ENCODE measurements at places on chromosomes 16 and 17. TPM values are rescaled to one million over a fixed set of nuclear protein-coding genes. Genes with fewer than 3 reads are reported as not detected.

Gene ACSF2
- total RNA-seq = 24.8 TPM

Gene TNFSF13
- 13.5 TPM for total RNA-seq

Gene PDILT
- not detected for total RNA-seq

Gene ATP6V0A1
- 43.9 TPM for total RNA-seq

Gene PRCD
- total RNA-seq = not detected

Gene DNAH2
- total RNA-seq = 0.04 TPM

Gene CTRB2
- total RNA-seq = not detected

Gene TMEM106A
- total RNA-seq = 5.6 TPM

Gene GPR139
- total RNA-seq = not detected

Gene EVPLL
- 1.1 TPM for total RNA-seq

Gene CCL8
- total RNA-seq = not detected

Gene SRP68
- total RNA-seq = 53.2 TPM

Gene C1QL1
- total RNA-seq = not detected

Gene HBA2
- total RNA-seq = not detected

Gene SP6
- total RNA-seq = 0.62 TPM

Gene C16orf92
- total RNA-seq = not detected

Gene ZSCAN10
- total RNA-seq = not detected

Gene TMC5
- total RNA-seq = 0.33 TPM

Gene PRSS33
- total RNA-seq = not detected

Gene RANGRF
- total RNA-seq = 27.2 TPM

Gene KRT32
- total RNA-seq = not detected

Gene KRTAP1-1
- not detected for total RNA-seq

Gene MGRN1
- total RNA-seq = 63.6 TPM

Gene DNAH17
- 0.25 TPM for total RNA-seq

Gene CHST4
- not detected for total RNA-seq

Gene PPP1R27
- total RNA-seq = not detected

Gene HSF5
- total RNA-seq = 0.21 TPM

Gene OR3A3
- total RNA-seq = not detected

Gene LLGL2
- total RNA-seq = 61.8 TPM

Gene IGFBP4
- total RNA-seq = 53.6 TPM

Gene WNT3
- total RNA-seq = 2.0 TPM

Gene KRTAP9-4
- not detected for total RNA-seq

Gene NLRP1
- 14.4 TPM for total RNA-seq

Gene ALOX15
- total RNA-seq = not detected

Gene VTN
- total RNA-seq = not detected

Gene HAPSTR1
- 78.2 TPM for total RNA-seq

Gene KCNG4
- total RNA-seq = not detected

Gene MAPT
- 0.25 TPM for total RNA-seq

Gene IGF2BP1
- total RNA-seq = 10.2 TPM

Gene ZNF19
- total RNA-seq = 5.1 TPM

Gene C16orf96
- not detected for total RNA-seq

Gene G6PC1
- not detected for total RNA-seq

Gene SALL1
- total RNA-seq = 12.3 TPM

Gene KRTAP4-16
- total RNA-seq = not detected

Gene CA4
- not detected for total RNA-seq

Gene KRTAP4-4
- not detected for total RNA-seq

Gene OMG
- total RNA-seq = not detected

Gene ATP5PD
- total RNA-seq = 275 TPM

Gene PERCC1
- total RNA-seq = not detected
